ENCODE measurements at places on chromosomes 2 and 18.
A peak's percentile ranks its signal among the peaks of the same experiment; 100 is the strongest.

GRCh38 chr2:169039702-169040101, 8.6 kb upstream of the ABCB11 start:
- no peak for DNase-seq

GRCh38 chr2:109255654-109256053, 126.6 kb downstream of the SH3RF3 start:
- no peak for DNase-seq

DNA sequence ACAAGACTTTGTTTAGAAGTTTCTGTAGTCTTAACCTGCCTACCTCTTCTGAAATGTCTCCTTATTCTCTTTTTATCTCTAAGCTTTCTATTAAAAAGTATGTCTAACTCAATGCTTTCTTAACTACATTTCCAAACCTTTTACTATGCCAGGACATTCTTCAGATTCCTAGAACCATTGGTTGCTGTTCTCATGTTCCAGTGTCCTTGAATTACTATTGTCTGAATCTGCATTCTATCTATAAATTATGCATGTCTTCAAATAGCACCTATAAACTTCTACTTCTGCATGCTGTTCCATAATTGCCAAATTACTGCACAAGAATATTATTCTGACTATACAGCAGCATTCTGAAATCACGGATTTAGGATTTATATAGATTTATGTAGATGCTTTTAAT, 166.0 kb upstream of the VWC2L start:
- no peak for DNase-seq

DNA sequence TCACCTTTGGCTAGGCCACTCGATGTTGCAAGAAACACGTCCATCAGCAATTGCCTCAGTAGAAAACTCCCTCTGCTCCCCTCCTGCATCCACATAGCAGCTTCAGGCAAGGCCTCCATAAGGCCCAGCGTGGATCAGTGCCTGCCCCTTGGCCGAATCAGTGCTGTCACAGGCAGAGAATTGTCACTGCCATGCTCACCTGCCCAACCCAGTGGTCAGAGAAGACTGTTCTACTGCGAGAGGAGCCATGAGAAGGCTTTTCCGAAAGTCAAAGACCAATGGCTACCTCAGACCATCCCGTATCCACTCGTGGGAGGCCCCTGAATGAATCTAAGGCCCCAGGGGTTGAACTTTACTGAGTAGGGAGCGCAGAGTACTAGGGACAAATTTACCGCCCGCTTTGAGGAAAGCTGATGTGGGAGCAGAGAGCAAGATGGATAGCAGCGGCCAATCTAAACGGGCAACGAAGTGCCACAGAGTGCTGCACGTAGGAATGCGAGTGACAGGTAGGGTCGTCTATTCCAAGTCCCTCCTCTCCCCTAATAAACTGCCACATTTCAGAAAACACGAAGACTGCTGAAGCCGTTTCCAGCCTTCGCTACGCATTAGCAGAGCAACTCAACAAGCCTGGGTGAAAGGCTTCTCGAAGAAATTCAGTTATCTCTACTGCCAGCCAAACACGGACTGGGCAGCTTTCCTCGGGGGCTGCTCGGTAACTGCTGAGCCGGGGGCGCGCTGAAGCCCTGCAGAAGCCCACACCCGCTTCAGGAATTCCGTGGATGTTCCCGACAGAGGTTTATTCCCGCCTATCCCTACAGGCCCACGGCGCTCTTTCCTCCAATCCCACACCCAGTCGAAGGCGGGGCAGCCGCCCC, 968 bp upstream of the RALBP1 start:
- DNase-seq = no peak

- no peak for DNase-seq
Measured at GRCh38 chr18:54822872-54823845, 5.1 kb upstream of the RAB27B start.

- no peak for DNase-seq
Measured at GRCh38 chr2:18301421-18302139, 258.9 kb downstream of the RDH14 start.

- no peak for DNase-seq
Measured at GRCh38 chr2:231176066-231176465, 22.4 kb upstream of the ARMC9 start.

DNA sequence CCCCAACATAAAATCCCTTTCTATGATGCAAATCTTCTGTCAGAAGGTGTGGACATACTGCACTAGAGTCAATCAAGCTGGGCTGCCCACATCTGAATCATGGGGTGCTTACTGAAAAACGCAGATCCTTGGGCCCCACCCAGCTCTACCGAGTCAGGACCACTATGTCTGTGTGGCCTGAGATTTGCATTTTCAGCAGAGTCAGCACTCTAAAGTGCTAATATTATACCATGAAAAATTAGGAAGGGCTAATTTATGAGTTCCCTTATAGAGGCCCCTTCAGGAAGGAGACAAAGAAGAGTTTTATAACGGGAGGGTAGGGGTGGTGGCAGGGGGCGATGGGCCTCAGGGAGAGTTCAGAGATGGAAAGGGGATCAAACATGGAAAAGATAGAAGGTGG, 163.3 kb upstream of the NABP1 start:
- DNase-seq = no peak

GRCh38 chr18:39647627-39648534, 2082.3 kb upstream of the CELF4 start:
- no peak for DNase-seq

GRCh38 chr2:174300114-174300513, 34.6 kb upstream of the SP9 start:
- DNase-seq = no peak

- no peak for DNase-seq
Measured at GRCh38 chr2:164032995-164033394, 297.2 kb upstream of the FIGN start.

GRCh38 chr2:110990440-110990839, 130.3 kb upstream of the BCL2L11 start:
- no peak for DNase-seq

DNA sequence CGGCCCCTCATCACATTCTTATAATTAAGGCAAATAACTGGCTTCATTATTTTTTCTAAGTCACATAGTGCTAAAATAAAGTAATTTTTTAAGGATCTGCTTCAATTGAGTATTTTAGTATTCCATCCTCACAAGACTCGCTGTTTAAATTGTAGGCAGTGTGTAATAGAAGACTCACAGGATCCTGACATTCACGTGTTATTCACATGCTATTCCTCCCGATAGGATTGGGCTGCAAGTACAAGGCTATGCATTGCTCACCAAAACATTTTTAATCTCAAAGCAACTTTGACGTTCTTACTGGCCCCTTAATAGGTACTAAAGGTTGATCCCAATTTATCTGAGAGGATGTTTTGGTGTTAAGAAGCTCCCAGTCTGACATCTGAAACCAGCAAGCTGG, 127.6 kb upstream of the L3MBTL4 start:
- DNase-seq = no peak

DNA sequence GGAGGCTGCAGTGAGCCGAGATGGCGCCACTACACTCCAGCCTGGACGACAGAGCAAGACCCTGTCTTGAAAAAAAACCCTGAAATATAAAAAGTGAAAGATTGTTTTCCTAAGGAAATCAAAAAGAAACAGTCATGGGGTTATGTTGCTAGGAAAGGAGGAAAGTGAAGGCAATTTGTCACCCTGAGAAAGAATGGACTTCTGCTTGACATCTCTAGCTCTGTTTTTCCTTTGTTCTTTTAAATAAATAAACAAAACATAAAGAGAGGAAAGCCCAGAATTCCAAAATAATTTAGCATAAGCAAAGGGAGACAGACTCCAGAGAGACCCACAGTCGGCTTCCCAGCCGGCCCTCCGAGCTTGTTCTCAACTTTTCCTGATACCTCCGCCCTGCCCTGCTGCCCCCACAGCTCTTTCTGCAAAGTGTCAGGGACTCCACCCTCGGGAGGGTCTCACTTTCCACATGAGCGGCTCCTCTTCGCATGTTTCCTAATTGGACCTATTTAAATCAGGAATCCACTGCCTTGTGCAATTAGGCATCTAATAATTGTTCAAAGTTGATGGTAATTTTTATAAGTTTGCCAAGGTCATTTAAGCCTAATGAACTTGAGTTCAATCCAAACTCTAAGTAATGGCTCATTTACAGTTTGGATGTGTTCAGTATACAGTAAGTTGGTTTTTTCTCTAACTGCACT, 49.8 kb upstream of the COPS8 start:
- DNase-seq = no peak

- DNase-seq = no peak
Measured at GRCh38 chr2:224971214-224971613, 71.1 kb downstream of the DOCK10 start.

DNA sequence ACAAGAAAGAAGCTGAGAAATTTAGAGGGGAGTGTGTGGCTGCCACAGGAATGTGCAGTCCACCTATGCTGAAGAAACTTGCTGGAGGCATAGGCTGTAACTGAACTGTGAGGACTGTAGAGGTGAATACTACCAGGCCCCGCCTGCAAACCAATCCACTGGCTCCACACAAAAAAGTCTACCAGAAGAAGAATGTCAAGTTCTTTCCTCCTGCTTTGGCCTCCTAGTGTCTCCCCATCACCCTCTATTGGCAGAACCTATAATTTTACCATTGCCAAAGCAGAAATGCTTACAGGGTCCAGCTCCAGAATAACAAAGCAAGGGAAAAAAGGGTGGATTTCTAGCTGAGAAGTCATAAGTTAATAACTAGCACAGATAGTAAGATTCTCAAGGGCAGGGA, 5.9 kb upstream of the ATP5MC3 start:
- no peak for DNase-seq

GRCh38 chr2:203782262-203782976, 76.0 kb downstream of the CD28 start:
- DNase-seq = peak; percentile 40

DNA sequence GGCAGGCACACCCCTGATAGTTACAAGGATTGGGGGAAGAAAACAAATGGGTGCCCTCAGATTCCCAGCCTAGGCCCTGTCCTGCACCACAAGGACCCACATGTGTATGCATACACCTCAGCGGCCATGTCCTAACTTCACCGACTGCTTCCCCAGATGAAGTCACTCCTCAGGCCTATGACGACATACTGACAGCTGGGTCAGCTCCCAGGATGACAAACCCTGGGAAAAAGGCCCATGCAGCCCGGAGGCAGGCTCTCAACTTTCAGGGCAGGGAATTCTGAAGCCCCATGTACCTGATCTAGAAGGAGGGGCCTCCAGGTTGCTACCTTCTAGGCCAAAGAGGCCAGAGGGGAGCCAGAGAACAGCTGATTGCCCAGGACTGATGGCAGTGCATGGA, 11.0 kb upstream of the PLEKHM3 start:
- DNase-seq = no peak

GRCh38 chr2:29130295-29130694, 15.1 kb downstream of the CLIP4 start:
- no peak for DNase-seq

DNA sequence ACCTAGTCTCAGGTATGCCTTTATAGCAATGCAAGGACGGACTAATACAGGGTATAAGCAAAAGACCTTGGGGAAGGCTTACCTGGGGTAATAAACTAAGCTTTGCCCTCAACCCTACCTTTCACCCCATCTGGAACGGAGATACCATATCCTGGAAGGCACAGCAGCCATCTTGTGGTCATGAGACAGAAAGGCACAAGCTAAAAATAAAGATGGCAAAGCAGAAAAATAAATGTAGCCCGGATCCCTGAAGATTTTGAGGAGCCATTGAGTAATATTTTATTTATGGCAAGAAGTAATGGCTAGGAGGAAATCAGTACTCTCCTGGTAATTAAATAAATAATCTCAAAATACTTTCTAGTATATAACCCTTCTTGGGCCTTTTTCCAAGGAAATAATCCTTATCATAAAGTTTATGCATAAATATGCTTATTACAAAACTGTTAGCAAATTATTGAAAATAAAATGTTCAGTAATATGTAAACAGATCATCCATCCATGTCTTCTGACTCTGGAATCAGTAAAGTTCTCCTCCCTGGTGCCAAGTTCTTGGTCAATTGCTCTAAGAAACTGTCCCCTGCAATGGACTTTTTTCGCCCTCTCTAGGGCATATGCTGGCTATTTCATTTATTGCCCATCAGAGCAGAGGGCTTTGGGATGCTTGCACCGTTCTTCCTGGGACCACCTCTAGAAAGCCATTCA, 198.7 kb downstream of the SPP2 start:
- no peak for DNase-seq

DNA sequence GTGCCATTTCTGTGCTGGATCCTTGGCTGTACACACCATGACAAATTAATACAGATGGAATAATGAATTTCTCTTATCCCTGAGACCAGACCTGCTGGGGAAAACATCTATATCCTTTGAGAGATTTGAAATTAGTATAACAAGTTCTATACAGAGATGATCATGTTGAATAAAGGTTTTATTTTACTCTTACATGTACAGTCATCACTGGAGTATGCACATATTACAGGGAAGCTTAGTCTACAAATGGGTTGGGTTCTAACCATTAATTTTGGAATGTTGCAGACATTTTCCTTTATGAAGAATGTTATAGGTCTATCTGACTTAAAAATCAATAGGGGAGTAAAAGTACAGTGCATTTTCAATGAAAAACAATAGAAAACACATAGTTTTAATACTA, 29.9 kb upstream of the MMADHC start:
- DNase-seq = no peak

GRCh38 chr2:17935242-17935885, 56.9 kb downstream of the KCNS3 start:
- no peak for DNase-seq

GRCh38 chr18:26928670-26929313, 63.3 kb upstream of the AQP4 start:
- DNase-seq = no peak

DNA sequence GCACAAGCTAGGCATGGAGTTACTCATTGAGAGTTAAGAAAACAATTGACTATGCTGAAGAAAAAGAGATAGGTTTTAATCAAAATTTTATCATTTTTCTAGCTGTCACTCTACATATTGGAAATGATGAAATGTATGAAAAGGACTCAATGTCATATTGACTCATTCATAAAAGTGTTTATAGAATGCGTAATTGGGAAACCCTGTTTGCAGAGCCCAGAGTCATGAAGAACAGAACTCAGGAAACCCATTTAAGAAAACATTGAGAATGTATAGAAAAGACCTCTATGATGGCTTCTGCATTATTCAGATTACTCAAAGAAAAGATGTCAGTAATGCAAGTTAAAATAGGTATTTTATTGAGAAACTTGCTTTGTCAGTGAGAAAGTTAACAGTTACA, 36.4 kb downstream of the SCRN3 start:
- DNase-seq = no peak

DNA sequence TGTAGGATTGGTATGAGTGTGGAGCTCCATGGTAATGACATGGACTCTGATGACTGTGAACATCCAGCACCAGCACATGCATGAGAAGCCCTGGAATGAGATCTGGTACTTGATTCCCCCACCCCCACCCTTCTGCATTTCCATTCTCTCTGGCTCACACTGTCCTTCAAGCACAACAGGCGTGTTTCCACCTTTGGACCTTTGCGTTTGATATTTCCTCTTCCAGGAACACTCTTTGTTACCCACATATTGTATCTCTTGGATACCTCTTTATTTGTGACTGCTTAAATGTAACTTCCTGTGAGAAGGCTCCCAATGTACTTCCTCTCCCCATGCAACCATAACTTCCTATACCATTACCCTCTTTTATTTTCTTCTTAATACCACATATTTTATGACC, 263.8 kb downstream of the HNMT start:
- no peak for DNase-seq

GRCh38 chr2:99613980-99614379, 124.2 kb upstream of the REV1 start:
- no peak for DNase-seq

- DNase-seq = no peak
Measured at GRCh38 chr2:200968735-200969134, 5.3 kb upstream of the ORC2 start.

GRCh38 chr2:74502147-74502719, 2.8 kb upstream of the LBX2 start:
- DNase-seq = no peak

GRCh38 chr18:48227206-48227605, 182.0 kb downstream of the ZBTB7C start:
- DNase-seq = no peak

- DNase-seq = no peak
Measured at GRCh38 chr2:46392561-46393346, 86.6 kb upstream of the TMEM247 start.

Data from substantia nigra (tissue), 51 donors.